ENCODE measurements at places on chromosomes 2 and 18.

GRCh38 chr2:75494137-75494769 is 66.5 kb downstream of the EVA1A start:
- DNase-seq: no peak

DNA sequence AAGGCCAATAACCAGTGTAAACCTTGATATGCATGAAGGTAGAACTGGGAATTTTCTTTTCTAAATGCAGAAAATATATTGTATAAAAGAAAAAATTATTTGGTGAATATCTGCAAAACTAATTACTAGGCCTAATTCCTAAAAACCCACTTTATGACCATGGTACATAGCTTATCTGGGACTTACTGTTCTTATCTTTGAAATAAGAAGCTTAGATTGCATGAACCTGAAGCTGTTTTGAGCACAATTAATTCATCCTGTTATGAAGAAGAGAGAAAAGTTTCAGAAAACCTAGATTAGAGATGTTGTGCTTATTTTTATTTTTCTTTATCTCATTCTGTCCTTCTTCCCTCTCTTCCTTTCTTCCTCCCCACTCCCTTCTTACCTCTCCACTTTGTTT is 235.0 kb downstream of the GULP1 start:
- DNase-seq: no peak

- DNase-seq: no peak
These were observed 42.3 kb upstream of the STAT1 start for GRCh38 chr2:191056228-191056627.

DNA sequence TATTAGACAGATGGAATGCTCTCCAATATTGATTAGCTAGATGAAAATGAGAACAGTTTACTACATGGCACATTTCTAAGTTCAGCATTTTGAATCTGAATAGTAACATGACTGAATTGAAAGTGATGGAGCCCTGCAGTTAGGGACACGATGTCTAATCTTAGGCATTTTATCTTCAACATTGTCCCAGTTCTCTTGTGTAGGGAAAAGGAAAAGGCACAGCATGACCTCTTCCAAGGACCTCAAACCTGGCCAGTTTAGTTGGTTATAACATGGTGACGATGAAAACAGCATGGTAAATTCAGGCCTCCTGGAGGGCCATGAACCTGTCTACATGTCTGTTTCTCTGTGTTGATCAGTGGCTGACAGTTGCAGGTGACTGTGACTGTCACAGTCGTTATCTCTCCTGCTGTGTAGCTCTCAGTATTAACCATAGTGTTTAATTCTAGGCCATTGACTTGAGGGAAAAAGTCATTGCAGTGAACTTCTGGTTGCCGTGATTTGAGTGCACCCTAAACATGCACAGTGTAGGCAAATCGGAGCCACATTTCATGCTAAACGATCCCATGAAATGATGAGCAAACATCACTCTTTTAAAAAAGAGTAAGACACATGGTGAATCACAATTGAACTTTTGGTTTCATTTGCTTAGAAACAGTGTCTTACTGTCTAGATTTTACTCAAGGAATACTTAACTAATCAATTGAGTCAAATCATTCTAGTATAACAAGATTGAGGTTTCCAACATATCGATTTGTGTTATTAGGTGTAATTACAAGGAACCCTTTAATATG is 129.7 kb downstream of the PHLPP1 start:
- no peak for DNase-seq

DNA sequence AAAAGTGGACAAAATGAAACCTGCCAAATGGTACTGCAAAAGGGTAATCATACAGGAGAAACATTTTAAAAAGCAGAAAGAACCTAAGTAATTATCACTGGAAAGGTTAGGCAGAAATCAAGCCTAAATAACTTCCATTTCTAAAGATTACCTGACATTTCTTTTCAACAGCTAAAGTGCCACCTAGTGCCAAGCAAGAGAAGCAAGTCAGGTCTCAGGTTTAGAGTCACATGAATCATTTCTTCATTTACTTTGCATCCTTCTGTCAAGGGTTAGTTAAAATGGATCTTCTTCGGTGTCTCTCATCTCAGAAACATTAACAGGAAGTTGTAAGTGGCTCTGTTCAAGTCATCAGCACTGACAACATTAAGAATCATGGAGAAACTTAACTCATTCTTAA is 90.3 kb downstream of the AKAIN1 start:
- no peak for DNase-seq

DNA sequence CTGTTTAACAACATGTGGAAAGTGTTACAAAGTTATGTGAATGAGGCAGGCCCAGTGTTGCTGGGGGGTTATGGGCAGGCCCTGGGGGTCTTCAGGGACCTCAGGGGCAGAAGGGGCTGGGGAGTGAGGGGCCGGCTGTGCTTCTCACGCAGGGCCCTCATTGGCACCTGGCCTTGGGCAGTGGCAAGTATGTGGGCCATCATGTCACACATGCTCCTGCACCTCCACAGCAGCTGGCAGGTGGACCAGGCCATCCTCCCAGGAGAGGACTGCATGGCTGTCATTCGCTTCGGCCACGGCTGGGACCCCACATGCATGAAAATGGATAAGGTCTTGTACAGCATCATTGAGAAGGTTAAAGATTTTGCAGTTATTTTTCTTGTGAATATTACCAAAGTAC is 47.4 kb downstream of the ZNF385B start:
- DNase-seq: no peak

DNA sequence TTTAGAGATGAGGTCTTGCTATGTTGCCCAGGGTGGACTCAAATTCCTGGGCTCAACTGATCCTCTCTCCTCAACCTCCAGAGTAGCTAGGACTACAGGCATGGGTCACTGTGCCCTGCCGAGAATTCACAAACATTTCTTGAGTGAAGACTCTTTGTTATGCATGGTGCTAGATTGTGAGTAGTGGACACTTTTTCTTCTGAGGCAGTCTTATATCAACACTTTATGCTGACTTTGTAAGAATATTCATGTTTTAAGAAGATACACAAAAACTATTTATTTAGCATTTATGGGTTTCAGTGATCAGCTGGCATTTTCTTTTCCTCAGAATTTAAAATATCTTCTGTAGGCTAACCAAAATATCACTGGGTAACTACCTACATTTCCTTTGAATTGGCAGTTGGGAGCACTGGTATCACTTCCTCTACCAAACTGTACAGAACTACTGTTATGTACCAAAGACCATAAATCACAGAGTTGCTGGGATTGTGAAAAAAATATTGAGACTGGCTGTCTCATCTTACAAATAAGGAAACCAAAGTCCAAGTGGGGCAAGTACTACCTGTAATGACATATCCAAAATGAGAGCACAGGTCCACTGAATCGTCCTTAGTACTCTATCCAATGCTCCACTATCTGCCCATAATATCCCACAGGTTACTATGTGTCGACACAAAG is 34.0 kb downstream of the DOCK10 start:
- no peak for DNase-seq

DNA sequence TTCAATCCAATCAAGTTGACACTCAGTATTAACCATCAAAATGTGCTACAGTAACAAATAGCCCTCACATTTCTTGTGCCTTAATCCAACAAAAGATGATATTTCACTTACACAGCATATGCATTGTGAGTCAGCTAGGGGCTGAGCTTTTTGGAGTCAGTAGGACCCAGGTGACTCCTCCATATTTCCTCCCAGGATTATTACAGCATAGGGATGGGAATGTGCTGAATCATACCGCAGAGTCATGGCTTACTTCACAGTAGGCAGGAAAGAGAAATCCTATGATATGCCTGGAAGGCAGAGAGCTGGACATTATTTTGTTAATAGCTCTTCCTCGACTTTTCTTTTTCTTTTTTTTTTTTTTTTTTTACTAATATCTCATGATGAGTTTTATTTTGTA is 153.3 kb downstream of the TMEM182 start:
- no peak for DNase-seq

GRCh38 chr2:112750560-112750843 is 13.9 kb downstream of the CKAP2L start:
- no peak for DNase-seq

- no peak for DNase-seq
These were observed 231.5 kb upstream of the FBXO11 start for GRCh38 chr2:48137829-48138228.

- no peak for DNase-seq
These were observed 453 bp downstream of the CABLES1 start for GRCh38 chr18:23135550-23136325.

GRCh38 chr2:27720004-27720551 is 51.4 kb upstream of the MRPL33 start:
- DNase-seq: no peak

DNA sequence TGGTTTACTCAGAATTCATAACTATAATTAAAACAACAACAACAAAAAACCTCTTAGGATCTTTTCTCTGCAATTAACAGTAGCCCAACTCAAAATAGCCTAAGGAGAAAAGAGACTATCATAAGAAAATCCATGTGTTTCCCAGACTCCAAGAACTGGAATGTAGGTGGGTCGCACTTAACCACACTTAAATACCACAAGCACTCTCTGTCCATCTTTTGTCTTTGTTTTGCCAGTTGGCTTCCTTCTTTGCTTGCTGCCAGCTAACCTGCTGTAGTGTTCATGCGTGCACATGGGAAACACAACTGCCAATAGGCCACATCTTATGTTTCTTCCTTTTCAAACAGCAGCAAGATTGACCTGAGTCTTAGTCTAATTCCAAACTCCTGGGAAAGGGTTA is 24.1 kb upstream of the ACVR1 start:
- no peak for DNase-seq

DNA sequence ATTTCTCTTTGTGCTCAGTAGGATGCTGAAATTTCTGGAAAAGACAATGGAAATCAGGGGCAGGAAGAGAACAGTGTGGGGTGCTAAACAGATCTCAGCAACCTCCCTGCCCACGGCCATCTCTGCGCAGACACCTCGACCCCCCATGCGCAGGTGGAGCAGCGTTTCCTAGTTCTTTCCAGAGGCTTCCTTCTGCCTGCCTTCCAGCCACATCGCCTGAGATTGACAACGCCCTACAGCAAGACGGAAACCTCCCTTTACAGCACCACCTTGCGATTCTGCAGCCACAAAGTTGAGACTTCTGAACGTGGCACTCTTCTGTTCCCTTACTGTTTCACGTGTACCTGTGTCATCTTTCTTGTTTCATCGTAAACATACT is 31.4 kb upstream of the CASP8 start:
- DNase-seq: no peak

- no peak for DNase-seq
These were observed 31.0 kb downstream of the IL37 start for GRCh38 chr2:112941753-112942653.

DNA sequence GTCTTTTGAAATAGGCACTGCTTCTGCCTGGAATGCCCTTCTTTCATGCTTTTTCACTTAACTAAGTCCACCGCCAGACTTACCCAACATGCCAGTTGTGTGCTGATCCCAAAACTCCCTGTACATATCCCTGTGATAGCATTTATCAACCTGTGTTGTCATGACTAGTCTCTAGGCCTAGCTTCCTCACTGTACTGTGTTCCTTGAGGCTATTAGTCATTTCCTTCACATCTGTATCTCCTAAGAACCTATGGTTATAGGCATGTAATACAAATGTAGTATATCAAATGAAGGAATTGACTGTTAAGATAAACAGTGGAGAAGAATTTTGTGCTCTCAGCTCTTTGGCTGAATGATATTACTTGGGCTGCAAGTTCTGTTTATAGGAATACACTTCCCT is 184.3 kb downstream of the CYRIA start:
- DNase-seq: no peak

DNA sequence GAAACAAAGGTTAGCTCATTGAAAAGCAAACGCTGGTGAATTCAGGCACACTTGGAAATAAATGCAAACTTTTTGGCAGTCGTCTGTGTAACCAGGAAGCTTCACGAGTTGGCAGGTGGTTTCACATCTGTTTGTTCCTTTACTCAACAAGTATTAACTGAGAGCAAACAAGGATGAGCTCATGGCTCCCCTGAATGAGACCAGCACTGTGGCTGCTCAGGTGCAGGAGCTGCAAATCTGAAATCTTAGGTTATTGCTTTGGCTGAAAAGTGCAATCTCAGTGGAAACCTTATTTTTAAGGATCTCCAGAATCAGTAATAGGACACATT is 46.3 kb downstream of the SH3RF3 start:
- no peak for DNase-seq

DNA sequence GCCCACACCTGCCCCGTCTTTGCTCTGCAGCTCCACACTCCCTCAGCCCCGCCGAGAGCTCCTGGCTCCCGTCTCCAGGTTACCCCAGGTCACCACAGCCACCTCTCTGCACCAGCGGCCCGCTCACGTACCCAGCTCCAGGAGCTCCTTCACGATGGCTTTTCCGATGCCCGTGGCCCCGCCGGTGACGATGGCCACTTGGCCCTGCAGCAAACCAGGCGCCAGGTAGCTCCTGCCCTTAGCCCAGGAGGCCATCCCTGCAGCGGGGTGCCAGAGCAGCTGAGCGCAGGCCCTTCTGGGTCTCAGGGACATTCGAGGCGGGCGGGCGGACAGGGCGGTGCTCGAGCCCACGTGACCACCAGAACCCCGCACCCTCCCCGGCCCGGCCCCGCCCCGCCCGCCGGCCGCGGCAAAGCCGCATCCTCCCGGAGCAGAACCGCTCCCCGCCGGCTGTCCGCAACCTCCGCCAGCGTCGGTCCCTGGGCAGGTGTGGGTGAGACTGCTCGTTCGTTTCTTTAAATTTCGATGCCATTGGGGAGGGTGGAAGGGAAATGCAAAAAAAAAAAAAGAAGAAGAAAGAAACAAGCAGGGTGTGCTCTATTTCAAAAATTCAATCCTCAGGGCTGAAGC is at the start of the genes PECR and TMEM169:
Gene PECR, minus strand, starts transcription at position 323 of the 630 bp plus-strand sequence. Its CDS starts 68 bp downstream, at position 255.
Gene TMEM169, plus strand, starts transcription at position 433 of the 630 bp plus-strand sequence. CDS start 14,045 bp downstream, outside the sequence.
- peak; percentile 17 for DNase-seq

DNA sequence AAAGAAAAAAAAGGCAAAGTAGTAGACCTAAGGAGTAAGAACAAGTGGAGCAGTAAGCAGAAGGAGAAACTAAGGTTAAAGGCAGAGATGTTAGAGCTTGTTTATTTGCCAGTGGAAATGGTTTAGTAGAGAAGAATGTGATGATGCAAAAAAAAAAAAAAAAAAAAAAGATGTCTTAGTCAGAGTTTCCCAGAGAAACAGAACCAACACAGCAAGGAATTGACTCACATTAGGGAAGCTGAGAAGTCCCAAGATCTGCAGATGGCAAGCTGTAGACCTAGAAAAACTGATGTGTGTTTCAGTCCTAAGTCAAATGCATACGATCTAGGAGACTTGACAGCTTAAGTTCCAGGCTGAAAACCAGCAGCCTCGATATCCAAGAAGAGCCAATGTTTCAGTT is 1548.8 kb upstream of the LRRTM1 start:
- DNase-seq: no peak

GRCh38 chr2:1606046-1606400 is 138.3 kb downstream of the PXDN start:
- no peak for DNase-seq

- no peak for DNase-seq
These were observed 135.4 kb downstream of the PHLPP1 start for GRCh38 chr18:62850619-62851306.

GRCh38 chr2:119264781-119265692 is 41.4 kb downstream of the STEAP3 start:
- no peak for DNase-seq

- no peak for DNase-seq
These were observed 53.0 kb downstream of the PIEZO2 start for GRCh38 chr18:11096411-11096810.

- DNase-seq: no peak
These were observed 29.6 kb downstream of the NABP1 start for GRCh38 chr2:191707542-191707941.

GRCh38 chr2:37649518-37649917 is 21.9 kb downstream of the CDC42EP3 start:
- DNase-seq: no peak

GRCh38 chr2:127161176-127162136 is 54.5 kb upstream of the BIN1 start:
- no peak for DNase-seq

All from activated CD8-positive, alpha-beta memory T cell treated with anti-CD3 and anti-CD28 coated beads for 1 hour (primary cell).